Activated naive CD4-positive, alpha-beta T cell treated with anti-CD3 and anti-CD28 coated beads for 36 hours (primary cell): ENCODE measurements at places on chromosomes 4 and X. TPM values are rescaled to one million over a fixed set of nuclear protein-coding genes. Genes with fewer than 3 reads are reported as not detected.

Gene CYBB
- 0.07 TPM for total RNA-seq

Gene USP17L25
- not detected for total RNA-seq

Gene GBA3
- not detected for total RNA-seq

Gene AFF2
- 1.7 TPM for total RNA-seq

Gene CLDN22
- total RNA-seq = not detected

Gene VCX2
- not detected for total RNA-seq

Gene FRG2
- total RNA-seq = not detected

Gene ITM2A
- 99.5 TPM for total RNA-seq

Gene CRMP1
- not detected for total RNA-seq

Gene GPRIN3
- total RNA-seq = 8.6 TPM

Gene MTNR1A
- total RNA-seq = not detected

Gene ADAMTS3
- total RNA-seq = not detected

Gene EPGN
- not detected for total RNA-seq

Gene FUNDC2
- 95.5 TPM for total RNA-seq

Gene AP1AR
- 14.7 TPM for total RNA-seq

Gene MAGEA10
- not detected for total RNA-seq

Gene INTS12
- total RNA-seq = 24.8 TPM

Gene TIGD4
- 0.27 TPM for total RNA-seq

Gene ENAM
- not detected for total RNA-seq

Gene USP17L12
- not detected for total RNA-seq

Gene DKK2
- not detected for total RNA-seq

Gene HSFX4
- not detected for total RNA-seq

Gene SAGE1
- not detected for total RNA-seq

Gene TEC
- 3.7 TPM for total RNA-seq

Gene MPC1L
- total RNA-seq = not detected

Gene ARAP2
- total RNA-seq = 29.6 TPM

Gene DAPP1
- total RNA-seq = 24.4 TPM

Gene GUCY1B1
- 0.72 TPM for total RNA-seq

Gene UGT2B17
- not detected for total RNA-seq

Gene CXCL11
- not detected for total RNA-seq

Gene NXF3
- total RNA-seq = not detected

Gene RBM46
- total RNA-seq = not detected

Gene FAM156B
- 12.6 TPM for total RNA-seq

Gene REPS2
- total RNA-seq = not detected

Gene TMEM144
- 0.31 TPM for total RNA-seq

Gene FOXO4
- 8.9 TPM for total RNA-seq

Gene C1GALT1C1
- 11.7 TPM for total RNA-seq

Gene GAGE12F
- total RNA-seq = not detected

Gene TEX13C
- total RNA-seq = not detected

Gene RPL39
- total RNA-seq = 3,109 TPM

Gene LINC00632
- total RNA-seq = not detected

Gene GPR82
- total RNA-seq = not detected

Gene PFKFB1
- 0.45 TPM for total RNA-seq

Gene NXF2
- not detected for total RNA-seq

Gene VSIG1
- total RNA-seq = 1.6 TPM

Gene PRKG2
- 0.30 TPM for total RNA-seq

Gene FAM47A
- not detected for total RNA-seq

Gene ARHGEF38
- total RNA-seq = not detected
